ENCODE measurements at places on chromosomes 1 and 21.

DNA sequence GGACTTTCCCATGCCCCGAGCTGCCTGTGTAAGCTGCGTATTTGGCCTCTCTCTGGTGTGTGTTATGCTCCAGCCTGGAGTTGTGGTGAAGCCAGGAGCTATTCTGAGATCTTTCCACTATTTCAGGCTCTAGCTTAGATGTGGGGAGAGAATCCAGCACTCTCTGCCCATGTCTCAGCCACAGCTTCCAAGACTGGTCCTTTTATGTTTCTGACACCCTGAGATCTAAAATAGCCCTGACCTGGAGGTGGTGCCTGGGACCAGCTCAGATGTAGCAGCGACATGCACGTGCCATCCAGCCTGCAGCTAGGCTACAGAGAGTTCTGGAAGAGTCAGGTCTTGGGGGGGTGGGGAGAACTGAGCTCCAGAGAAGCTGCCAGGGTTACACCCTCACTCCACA, 76.5 kb downstream of the TENT5C start:
- DNase-seq: no peak

DNA sequence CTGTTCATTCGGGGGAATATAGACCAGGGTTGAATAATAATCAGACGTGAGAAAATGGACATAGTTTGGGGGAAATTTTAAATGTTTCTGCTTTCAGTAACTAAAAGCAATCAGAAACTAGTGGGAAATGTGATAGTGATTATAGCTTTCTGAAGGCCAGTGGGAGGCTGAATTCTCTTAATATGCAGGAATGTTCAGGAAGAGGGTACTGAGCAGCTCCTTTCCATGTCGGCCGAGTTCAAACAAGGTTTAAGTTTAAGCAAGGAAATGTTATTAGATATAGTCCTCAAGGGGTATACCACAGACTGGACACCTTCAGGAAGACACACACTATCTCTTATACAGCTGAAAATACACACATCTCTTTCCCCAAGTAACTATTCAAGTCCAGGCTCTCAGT, 105.5 kb downstream of the HHAT start:
- DNase-seq: no peak

GRCh38 chr1:2797741-2798016, 3.8 kb downstream of the TTC34 start:
- DNase-seq: no peak

DNA sequence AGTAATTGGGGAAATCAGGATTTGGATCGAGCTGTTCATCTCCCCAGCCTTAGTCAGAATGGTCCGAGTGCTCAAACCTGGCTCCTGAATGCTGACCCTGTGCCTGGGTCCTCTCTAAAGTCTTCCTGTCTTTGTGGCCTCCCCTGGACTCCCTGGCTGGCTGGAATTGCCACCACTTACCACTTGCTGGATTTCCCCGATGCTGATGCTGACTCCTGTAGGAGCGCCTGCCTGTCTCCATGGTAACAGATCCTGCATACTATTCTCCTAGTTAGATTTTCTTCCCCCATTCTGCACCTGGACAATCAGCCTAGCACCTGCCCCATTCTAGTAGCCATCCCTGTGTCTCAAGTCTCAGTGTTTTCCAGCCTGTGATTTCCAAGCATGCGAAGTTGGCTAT, 382.2 kb upstream of the ESRRG start:
- no peak for DNase-seq

- DNase-seq: peak; percentile 7
Observed at GRCh38 chr1:226223786-226224244, 351 bp downstream of the MIXL1 start.

- no peak for DNase-seq
Observed at GRCh38 chr1:97505289-97505688, 415.5 kb downstream of the DPYD start.

DNA sequence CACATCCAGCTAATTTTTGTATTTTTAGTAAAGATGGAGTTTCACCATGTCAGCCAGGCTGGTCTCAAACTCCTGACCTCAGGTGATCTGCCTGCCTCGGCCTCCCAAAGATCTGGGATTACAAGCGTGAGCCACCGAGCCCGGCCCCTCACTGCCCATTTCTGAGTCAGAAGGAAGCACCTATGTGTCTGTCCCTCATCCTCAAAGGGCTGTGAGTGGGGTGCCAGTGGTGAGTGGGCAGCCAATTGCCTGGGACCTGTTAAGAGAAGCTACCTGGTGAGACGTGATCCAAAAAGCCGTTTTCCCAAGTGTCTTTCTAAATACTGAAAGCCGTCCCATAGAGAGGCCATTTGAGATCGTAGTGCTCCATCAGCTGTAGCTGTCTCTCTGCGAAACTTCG, 27.1 kb upstream of the PDXK start:
- no peak for DNase-seq

GRCh38 chr1:211091867-211092266, 42.1 kb downstream of the KCNH1 start:
- DNase-seq: no peak

GRCh38 chr1:202107321-202107761, 15.4 kb upstream of the GPR37L1 start:
- DNase-seq: no peak

GRCh38 chr1:25187077-25187476, 45.2 kb downstream of the SYF2 start:
- no peak for DNase-seq

DNA sequence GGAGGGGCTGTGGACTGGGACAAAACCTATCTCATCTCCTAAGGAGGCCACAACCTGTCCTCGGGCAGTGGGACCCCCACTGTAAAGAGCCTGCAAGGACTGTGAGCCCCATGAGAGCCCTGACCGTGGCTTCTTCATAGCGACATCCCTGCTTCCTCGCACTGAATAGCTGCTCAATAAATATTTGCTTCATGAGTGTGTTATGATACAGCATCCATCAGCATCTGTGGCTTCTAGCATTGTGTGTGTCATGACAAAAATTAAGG, 40.5 kb upstream of the CSF3R start:
- DNase-seq: no peak

DNA sequence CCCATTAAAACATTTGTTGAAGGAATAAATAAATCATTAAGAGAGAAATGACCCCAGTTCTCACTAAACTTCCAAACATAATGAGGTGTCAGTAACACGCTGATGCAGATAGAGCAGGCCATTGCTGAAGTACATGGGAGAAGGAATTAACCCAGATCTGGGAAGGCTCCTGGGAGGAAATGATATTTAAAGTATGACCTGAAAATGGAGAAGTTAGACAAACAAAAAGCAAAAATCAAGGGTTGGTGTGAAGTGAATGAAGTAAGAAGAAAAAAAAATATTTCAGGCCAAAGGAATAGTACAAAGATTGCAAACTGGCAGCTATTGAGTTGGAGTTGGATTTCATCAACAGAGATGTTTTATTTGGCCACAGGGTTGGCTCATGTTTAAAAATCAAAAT, 71.4 kb downstream of the RGS2 start:
- no peak for DNase-seq

DNA sequence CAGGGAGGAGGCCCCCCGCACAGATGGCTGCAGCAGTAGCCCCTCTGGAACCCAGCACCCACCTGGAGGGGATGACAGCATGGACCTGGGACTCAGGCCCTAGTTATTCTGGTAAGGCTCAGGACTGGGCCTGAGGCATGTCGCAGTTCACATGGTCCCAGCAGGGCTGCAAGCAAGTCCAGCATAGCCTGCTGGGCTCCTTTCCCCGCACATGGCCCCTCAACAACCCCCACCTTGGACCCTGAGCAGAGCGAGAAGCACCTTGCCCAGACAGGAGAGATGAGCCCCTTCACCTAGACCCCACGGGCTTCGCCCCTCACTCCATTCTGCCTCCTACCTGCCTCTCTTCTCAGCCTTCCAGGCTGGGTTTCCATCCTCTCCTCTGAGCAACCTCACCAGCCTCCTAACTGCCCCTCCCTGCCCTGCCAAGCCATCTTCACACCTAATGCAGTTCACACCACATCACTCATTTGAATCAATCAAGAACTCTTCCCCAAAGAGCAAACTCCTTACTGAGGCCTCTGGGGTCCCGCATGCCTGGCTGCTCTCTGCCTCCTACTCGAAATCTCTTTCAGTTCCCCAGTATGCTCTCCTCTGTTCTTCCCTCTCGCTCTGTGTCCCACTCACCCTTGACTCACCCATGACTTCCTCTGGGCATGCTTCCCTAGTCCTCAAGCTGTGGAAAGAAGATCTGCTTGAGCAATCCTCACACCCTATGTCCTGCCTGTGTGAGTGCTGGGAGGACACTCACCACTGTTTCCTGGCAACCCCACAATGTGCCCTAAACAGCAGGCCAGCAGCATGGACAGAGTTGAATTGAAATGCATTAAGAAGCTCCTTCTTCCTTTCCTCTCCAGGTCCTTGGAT, 9.4 kb upstream of the THEMIS2 start:
- DNase-seq: peak; percentile 99

DNA sequence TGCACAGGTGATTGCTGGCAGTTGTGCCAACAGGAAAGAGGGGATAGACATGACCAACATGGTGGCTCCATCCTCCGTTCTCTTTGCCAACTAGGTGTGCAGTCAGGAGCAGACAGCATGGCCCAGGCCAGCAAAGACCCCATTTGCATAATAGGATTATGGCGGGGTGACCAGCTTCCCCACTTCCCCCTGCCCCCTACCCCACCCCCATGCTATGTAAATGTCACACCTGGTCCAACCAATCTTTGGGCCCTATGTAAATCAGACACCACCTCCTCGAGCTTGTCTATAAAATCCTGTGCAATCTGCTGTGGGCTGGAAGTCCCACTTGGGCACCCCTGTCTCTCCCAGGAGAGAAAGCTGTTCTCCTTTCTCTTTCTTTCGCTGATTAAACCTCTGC, 146.0 kb downstream of the SLC30A10 start:
- DNase-seq: no peak

- DNase-seq: no peak
Observed at GRCh38 chr21:42807938-42808613, 71.3 kb downstream of the WDR4 start.

- peak; percentile 37 for DNase-seq
Observed at GRCh38 chr1:81304187-81304586, 496.5 kb upstream of the ADGRL2 start.

- DNase-seq: no peak
Observed at GRCh38 chr21:46641656-46642055, 6.2 kb downstream of the PRMT2 start.

DNA sequence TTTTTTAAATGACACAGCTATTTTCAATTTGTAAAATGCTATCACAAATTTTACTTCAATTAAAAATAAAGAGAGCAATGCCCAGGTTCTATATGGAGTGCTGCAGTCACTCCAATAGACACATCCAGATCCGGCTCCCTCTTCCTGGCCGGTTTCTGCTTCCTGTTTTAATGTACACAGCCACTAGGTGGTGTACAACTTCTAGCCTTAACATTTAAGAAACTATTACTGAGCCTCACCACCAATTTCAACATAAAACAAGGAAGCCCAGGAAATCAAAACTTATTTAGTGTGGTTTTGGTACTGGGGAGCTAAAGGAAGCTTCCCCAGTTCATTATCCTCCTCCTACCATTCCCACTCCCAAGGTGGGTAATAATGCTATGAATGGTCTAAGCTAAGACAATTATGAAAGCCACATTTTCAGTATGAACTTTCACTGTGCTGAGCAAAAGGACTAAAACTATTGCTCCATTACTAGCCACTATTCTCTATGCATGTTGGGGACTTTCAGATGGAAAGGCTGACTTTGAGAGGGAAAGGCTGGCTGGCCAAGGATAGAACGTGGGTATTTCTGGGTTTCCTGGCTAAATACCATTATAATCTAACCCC, 25.5 kb upstream of the MTMR11 start:
- peak; percentile 82 for DNase-seq

GRCh38 chr1:29583727-29584126, 347.4 kb downstream of the PTPRU start:
- no peak for DNase-seq

- no peak for DNase-seq
Observed at GRCh38 chr1:108824051-108824450, 32.8 kb downstream of the AKNAD1 start.

DNA sequence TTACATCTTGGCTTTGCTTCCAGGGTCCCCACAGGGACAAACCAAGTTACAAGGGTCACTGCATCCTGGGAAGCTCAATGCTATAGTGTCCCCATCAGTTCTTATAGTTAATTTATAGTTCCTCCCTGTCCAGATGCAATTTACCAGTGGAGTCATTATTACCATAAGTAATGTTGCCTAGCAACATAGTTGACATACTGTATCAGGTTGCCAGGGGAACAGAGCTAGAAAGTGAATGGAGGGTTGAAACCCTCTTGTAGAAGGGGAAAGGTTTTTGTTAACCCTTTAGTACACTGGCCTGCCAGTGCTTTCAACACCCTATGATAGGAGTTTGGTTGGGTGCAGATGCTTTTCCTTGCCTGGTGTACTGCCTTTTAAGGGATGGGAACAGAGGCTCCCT, 34.3 kb upstream of the TTC4 start:
- DNase-seq: peak; percentile 11

- no peak for DNase-seq
Observed at GRCh38 chr1:235558621-235559169, 54.4 kb upstream of the B3GALNT2 start.

GRCh38 chr1:105137543-105138457, 1388.1 kb downstream of the AMY1C start:
- no peak for DNase-seq

DNA sequence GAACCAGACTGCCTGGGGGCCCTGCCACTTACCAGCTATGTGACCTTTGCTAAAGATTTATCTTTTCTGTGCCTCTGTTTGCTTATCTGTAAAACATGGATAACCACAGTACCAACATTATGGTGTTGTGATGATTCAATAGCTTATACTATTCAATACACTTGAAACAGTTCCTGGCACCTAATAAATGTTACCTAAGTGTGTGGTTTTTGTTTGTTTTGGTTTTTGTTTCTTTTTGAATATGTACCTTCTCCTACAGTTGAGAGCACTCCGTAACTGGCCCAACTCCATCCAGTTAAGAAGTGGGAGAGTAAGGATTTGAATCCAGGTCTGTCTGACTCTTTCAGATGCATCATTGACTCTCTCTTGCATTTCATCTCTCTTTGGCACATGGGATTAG, 125.8 kb upstream of the C8B start:
- no peak for DNase-seq

- peak; percentile 87 for DNase-seq
Observed at GRCh38 chr1:59015708-59016107, 231.9 kb upstream of the JUN start.

- peak; percentile 55 for DNase-seq
Observed at GRCh38 chr21:37257511-37257966, 9.6 kb downstream of the VPS26C start.

GRCh38 chr1:215923129-215923824, 356.2 kb downstream of the KCTD3 start:
- peak; percentile 71 for DNase-seq

GRCh38 chr1:228373004-228373680, 33.5 kb downstream of the TRIM11 start:
- no peak for DNase-seq
